ENCODE measurements at places on chromosomes 2 and 18. TPM values are rescaled to one million over a fixed set of nuclear protein-coding genes. Genes with fewer than 3 reads are reported as not detected.

- no peak for DNase-seq
Measured at GRCh38 chr2:27241761-27242613, 20.9 kb downstream of the SLC30A3 start.

GRCh38 chr2:101921953-101922325 is 69.8 kb upstream of the IL1R2 start:
- no peak for DNase-seq

DNA sequence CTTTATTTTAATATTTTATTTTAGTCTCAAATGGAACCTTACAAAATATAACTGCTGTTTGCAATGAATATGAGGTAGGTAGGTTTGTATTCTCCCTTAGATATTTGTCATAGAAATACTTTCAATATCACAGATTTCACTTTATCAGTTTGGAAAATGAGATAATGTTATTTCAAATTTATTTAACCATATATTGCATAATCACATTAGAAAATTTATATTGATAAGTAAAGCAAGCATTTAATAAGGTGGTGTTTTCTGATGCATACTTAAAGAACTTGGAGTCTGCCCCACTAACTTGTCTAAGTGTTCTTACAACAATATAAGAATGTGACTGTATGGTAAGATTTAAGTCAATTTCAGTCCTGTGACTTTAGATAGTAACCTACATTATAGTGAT is 85.1 kb downstream of the UBE2E3 start:
- DNase-seq = no peak

Gene EFHD1
- 2.2 TPM for total RNA-seq

DNA sequence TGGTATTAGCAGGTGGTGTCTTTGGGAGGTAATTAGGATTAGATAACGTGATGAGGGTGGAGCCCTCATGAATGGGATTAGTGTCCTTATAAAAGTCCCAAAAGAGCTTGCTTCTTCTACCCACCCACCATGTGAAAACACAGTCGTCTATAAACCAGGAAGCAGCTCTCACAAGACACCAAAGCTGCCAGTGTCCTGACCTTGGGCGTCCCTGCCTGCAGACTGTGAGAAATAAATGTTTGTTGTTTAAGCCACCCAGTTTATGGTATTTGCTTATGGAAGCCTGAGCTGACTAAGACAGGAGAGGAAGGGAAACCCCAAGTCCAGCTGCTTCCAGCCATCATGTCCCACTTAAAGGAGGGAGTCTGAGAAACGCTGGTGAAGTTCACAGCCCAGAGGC is 13.6 kb downstream of the ADI1 start:
- DNase-seq = no peak

DNA sequence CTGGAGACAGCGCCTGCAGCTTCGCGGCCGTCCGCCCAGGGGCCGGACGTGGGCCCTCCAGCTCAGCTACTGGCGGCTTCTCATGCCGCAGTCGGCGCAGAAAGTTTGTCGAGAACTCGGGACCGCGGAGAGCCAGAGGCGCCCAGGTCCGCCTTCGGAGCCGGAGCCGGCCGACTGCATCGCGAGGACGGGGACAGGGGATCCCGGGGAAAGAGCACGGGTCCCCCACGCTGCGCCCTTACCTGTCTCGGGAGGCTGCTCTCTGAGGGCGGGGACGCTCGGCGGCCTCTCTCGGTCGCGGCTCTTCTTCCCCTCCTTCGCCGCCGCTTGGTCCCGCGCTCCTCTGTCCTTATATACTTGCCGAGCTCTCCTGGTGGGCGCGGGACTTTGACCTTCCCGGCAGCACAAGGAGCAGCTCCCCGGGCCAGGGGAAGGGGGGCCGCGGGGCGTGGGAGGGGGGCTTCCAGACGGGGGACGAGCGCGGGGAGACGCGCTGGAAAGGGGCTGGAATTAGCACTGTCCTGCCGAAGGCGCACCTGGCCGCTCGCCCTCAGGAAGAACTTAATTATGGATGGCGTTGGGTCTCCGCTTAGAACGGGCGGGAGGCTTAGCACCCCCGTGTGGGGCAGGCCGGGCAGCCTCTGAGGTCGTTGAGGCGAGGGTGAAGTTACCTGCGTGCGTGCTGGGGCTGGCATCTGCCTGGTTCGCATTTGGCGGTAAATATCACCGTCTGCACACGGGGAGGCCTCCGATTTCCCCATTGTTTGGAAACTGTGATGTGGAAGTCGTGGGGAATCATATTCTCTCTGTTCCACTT is at the start of gene POMC:
POMC (minus strand) TSS at position 325 of the 817 bp plus-strand sequence. CDS start 3,808 bp downstream, outside the sequence.
- peak; percentile 35 for DNase-seq

DNA sequence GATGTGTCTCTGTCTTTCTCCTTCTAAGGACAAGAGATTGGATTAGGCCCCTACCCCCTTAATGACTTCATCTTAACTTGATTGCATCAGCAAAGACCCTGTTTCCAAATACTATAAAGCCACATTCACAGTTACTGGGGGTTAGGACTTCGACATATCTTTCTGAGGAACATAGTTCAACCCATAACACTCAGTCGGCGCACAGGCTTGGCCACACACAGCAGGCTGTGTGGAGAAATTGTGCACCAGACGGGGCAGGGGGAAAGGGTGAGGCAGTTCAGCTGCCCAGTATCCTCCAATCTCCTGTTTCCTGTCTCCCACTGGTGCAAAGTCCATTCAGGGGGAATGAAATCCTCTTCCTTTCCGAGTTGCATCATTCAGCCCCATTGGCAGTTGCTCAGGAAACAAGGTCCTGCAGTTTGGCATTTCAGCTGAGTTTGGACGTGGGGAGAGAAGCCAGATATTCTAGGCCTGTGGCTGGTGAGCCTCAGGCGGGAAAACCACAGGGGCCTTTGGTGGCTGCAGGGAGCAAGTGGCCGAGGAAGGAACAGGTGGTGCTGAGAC is 9.4 kb upstream of the RAPGEF4 start:
- DNase-seq = no peak

DNA sequence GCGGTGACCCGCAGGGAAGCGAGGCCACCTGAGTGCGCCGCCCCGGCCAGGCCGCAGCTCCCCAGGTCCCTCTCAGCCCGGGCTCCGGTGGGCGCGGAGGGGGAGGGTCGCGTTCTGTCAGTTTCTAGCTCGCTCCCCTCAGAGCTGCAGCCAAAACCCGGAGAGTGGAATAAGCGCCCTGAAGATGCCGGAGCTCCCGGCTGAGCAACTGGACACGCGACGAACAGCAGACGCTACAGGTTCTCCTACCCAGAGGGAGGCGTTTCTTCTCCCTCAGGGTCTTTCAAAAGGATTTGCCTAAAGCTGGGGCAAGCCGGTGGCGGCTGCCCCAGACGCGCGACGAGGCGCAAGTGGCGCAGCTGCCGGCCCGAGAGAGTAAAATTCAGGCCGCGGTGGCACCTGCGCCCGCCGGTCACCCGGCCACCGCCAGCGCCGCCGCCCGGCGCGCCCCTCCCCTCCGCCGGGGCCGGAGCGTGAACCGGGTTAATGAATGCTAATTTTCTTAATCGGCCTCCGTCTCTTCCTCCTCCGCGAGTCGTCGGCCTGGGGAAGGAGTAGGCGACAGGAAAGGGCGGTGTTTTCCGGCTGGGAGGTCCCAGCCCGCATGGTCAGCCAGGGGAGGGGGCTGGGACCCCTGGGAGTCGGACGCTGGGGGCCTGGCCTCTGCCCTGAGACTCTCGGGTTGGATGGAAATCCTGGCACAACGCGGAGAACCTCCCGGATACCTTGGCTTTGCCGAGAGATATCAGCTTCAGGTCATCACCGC is 845 bp upstream of the CDC42EP3 start:
- DNase-seq = peak; percentile 48

GRCh38 chr2:119511989-119512388 is 12.3 kb downstream of the SCTR start:
- DNase-seq = no peak

GRCh38 chr2:123913143-123913735 is 111.8 kb upstream of the CNTNAP5 start:
- DNase-seq = no peak

Gene GTF3C2
- 78.3 TPM for total RNA-seq

GRCh38 chr18:77248873-77249568 is 627 bp upstream of the GALR1 start:
- no peak for DNase-seq

Gene FLACC1
- total RNA-seq = 7.4 TPM

- no peak for DNase-seq
Measured at GRCh38 chr2:47735136-47735869, 47.6 kb upstream of the MSH6 start.

GRCh38 chr2:53969968-53970723 is 647 bp downstream of the PSME4 start:
- DNase-seq = peak; percentile 19

DNA sequence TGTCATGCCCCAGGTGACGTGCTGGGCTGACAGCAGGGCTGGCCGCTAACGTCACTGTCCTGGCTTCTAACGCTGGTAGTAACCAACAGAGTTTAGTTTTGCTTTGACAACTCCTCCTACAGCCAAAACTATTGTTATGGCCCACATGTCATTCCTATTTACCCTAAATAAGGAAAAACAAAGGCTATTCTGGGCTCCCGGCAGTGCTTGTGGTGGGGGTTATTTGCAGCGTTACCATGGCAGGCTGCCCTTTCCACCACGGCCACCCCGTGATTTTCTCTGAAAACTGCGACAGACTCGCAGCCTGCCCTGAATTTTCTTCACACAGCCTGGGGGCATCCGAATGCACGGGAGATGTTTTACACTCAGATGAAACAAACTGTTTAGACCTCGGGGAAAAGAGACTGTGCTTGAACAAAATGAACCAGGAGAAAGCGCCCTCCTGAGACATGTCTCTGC is 115.2 kb downstream of the FAM210A start:
- DNase-seq = no peak

DNA sequence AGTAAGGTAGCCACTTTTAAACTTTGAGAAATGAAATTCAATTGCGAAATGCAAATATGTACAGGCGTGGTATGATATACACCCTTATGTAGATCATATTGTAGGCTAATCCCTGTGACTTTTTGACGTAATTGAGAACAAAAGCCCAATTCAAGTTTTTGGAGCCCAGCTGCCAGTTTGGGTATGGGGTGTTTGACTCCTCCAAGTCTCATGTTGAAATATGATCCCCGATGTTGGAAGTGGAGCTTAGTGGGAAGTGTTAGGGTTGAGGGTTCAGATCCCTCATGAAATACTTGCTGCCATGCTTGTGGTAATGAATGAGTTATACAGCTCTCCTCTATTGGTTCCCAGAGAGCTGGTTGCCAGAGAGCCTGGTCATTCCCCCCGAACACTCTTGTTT is 1666.8 kb downstream of the SUCLG1 start:
- DNase-seq = no peak

- no peak for DNase-seq
Measured at GRCh38 chr2:71800106-71800809, 346.9 kb downstream of the DYSF start.
